ENCODE measurements at places on chromosomes 1 and 21. TPM values are rescaled to one million over a fixed set of nuclear protein-coding genes. Genes with fewer than 3 reads are reported as not detected.

CCDC185 gene
- not detected for total RNA-seq

DNA sequence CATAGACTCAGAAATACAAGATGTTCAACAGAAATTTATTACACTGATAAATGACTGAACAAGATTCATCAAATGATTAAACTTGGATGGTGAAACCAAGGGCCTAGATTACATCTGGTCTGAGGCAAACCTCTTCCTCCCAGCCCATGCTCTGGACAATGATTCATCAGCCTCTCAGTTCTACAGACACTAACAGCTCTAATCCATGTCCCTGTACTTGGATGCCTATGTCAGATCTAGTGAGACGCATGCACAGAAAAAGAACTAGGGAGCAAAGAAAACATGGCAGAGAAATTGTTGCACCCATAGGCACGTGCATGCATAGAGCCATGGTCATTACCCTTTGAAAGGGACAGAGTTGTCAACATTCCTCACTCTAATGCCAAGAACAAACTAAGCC, 250.1 kb downstream of the KCNH1 start:
- no peak for DNase-seq

DNA sequence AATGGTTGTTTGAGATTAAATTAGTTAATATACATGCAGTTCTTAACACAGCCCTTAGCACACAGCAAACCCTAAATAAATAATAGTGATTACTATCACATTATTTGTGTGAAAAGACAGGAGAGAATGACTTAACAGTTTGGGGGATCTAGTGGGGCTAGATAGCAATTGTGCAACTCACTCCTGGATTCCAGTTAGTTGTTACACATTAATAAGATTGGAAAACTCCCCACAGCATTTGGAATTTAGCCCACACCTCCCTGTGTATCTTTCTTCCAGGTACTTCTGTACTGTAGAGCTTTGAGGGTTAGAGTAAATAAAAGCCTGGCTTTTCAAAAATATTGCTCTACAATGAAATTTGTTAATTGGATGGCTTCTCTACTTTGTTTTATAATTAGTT, 93.2 kb downstream of the KCTD3 start:
- no peak for DNase-seq

DNA sequence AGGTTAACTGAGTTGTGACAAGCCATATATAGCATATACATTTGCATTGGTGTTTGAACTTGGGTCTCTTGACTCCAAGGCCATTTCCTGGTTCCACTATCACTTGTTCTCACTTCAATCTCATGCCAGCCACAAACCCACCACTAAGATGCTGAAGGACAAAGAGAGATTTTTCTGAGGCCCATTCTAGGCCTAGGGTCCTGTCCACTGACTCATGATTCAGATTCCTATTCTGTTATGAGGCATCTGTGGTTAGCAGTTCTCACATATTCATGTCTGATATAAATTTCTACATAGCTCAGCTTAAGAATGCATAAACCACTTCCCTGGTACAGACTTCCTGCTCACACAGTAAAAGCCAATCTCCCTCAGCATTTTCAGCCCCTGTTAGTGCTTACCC, 326.1 kb upstream of the BEND5 start:
- no peak for DNase-seq

DNA sequence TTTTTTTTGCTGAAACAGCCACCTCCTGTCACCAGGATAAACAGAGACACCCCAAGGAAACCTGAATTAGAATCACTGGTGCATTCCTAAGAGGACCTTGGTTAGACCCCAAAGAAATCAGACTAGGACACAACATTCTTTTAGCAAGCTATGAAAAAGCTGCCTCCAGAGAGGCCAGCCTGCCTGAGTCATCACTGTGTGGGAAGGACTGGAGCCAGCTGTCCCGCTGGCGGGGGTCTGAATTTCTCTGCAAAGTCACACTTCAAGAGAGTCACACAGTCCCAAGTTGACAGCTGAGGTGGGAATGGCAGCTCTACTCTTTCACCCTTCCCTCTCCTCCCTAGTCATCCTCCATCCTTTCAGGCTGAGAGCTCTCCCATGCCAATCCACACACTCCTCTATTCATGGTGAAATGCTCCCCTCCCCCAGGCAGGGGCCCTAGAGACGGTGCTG, 405.0 kb upstream of the POU3F1 start:
- DNase-seq = no peak

- no peak for DNase-seq
These were observed 60.1 kb downstream of the HNRNPR start for GRCh38 chr1:23283667-23284602.

- no peak for DNase-seq
These were observed 55.5 kb upstream of the TRAPPC10 start for GRCh38 chr21:43956670-43957035.

CELA2B gene
- not detected for total RNA-seq

Data from activated CD8-positive, alpha-beta T cell treated with anti-CD3 and anti-CD28 coated beads for 36 hours (primary cell).